ENCODE measurements at places on chromosomes 12 and 14. TPM values are rescaled to one million over a fixed set of nuclear protein-coding genes. Genes with fewer than 3 reads are reported as not detected.
A peak's percentile ranks its signal among the peaks of the same experiment; 100 is the strongest.

The CCDC197 gene
- not detected for total RNA-seq

The CMKLR1 gene
- total RNA-seq = 32.9 TPM

GRCh38 chr12:114672817-114673168, 11.2 kb downstream of the TBX3 start:
- no peak for DNase-seq
- H3K4me1 ChIP-seq = peaks cover 12% of the 10 kb centered on the region
- peaks cover 12% of the 10 kb centered on the region for H3K36me3 ChIP-seq
- no peak overlapping the region for H3K27ac ChIP-seq

GRCh38 chr14:92253381-92253894, 69.5 kb upstream of the SLC24A4 start:
- H3K36me3 ChIP-seq = no peaks in the 10 kb centered on the region
- H3K4me3 ChIP-seq = no peak overlapping the region
- H3K27ac ChIP-seq = no peak overlapping the region
- DNase-seq = no peak

DNA sequence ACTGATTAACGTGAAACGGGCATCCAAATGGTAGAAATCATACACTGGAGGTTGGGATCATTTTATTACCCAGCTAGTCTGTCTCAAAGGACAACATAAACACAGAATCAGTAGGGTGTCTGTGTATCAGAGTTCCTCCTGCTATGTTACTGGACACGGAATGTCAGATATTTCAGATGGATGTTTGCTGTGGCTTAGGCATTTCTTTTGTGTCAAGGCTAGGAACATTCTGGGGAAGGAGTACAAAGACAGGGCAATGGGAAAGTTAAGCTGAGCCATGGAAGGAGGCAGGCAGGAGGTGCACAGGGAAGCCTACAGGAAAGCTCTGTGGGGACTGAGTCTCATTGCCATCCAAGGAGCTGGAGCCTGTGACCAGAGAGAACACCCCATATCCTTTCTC, 254.6 kb downstream of the C12orf75 start:
- H3K36me3 ChIP-seq = no peaks in the 10 kb centered on the region
- DNase-seq = no peak
- H3K4me1 ChIP-seq = peaks cover 12% of the 10 kb centered on the region

DNA sequence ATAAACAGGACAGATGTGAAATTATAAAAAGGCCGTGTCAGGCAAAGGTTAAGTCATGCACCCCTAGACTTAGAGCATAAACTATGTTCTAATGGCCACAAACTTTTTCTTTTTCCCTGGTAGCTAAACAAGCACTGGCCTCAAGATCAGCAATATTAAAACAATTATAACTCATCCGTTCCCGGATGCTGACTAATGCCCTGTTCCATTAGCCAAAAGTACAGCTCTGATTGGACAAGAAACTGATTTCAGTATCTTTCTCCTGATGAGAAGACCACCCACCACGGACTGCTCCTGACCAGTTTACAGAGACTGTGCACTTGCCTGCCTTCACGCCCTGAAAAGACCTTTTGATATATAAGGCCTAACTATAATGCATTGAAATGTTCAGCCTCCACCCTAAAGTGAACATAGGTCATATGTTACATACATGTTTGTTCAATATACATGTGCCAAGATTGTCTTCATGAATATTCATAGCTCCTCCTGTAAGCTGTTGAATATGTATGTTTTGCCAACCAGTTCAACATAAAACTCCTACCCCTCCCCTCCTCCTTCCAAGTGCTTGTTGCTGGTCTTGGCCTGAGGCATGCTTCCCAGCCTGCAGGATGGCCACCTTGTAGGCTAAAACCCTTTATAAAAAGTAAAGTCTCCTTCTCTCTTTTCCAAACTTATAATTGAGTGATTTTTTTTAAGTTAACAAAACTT, 162.0 kb downstream of the IPO8 start:
- no peaks in the 10 kb centered on the region for H3K4me1 ChIP-seq
- no peak for DNase-seq
- no peak overlapping the region for H3K4me3 ChIP-seq
- peaks cover 13% of the 10 kb centered on the region for H3K27me3 ChIP-seq

DNA sequence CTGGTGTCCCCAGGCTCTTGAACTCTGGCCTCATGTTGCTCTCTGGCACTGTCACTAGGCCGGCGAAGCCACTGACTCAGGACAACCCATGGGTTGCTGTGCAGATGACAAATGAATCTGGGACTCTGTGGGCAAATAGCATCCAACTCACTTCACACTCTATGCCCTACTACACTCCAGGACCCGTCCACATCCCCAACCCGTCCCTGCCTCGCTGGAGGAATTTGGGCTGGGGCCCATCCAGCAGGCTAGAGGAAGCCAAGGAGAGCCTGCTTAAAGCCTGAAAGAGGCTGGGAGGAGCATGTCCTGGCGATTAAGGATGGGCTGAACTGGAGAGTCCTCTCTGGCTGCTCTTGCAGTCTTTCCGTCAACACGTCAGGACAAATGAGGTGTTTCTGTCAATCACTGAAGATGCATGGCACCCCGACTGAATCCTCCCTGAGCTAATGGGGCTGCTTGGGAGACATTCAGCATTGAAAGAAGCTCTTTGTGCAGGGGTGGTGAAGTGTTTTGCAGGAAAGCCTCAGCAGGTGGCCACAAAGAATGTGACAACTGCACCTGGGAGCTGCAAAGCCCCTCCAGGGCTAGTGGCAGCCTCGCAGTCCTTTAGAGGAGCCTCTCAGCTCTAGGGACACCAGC, 71.7 kb downstream of the ANO2 start:
- H3K27ac ChIP-seq = no peak overlapping the region
- H3K27me3 ChIP-seq = peaks cover 6% of the 10 kb centered on the region

DNA sequence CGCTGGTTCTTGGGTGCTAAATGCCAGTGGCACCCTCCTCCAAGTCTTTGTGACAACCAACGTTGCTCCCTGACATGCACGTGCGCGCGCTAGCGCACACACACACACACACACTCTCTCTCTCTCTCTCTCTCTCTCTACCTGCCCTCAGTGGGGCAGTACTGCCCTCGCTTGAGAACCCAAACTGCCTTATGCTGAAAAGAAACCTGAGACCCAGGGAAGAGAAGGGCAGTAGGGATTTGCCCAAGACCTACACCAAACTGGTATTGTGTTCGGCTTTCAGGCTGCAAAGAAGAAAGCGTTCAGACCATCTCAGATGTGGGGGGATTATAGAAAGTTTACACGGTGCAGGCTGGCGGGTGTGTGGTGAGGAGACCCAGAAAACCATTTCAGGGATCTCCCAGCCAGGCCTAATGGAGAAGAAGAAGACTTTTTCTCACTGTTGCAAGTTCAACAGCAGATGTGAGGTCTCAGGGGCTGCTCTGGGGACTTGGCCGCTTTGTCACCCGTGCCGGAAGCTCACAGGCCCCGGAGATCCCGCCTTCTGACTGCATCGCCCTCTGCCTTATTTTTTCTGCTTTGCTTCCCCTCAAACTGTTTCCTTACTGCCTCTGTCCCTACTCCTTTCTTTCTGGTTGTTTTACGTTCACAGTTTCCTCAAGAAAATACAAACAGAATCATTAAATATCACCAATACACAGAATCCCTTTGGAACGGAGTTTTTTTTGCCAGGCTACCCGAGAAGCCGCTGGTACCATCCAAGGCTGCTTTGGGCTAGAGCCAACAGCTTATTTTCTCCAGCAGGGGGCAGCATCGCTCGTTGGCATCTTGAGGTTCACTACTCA, 82.4 kb downstream of the PPM1A start:
- H3K4me1 ChIP-seq = peaks cover 15% of the 10 kb centered on the region
- H3K27me3 ChIP-seq = peaks cover 30% of the 10 kb centered on the region
- peak overlapping the region; percentile 72 for H3K4me3 ChIP-seq
- DNase-seq = no peak
- H3K27ac ChIP-seq = no peak overlapping the region
- H3K36me3 ChIP-seq = no peaks in the 10 kb centered on the region
